Spleen (tissue), 13 donors: ENCODE measurements at places on chromosomes 2 and 18.

- no peak for DNase-seq
Observed at GRCh38 chr2:112239862-112240261, 15.0 kb downstream of the ZC3H8 start.

DNA sequence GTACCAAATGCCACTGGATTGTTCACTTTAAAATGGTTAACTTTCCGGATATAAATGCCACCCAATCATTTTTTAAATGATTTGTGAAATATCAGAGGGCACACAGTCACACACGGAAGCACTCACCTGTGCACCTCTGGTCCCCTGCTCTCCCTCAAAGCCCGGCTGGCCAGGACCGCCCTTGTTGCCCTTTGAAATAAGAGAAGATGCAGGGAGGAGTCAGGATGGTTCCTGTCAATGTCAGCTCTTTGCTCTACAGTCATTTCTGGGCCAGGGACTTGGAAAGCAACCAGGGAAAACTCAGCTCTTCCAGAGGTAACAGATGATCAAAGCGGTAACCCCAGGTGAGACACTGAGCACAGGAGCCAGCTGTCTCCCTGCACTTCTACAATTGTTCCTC lies 60.7 kb downstream of the COL6A3 start:
- DNase-seq: no peak

DNA sequence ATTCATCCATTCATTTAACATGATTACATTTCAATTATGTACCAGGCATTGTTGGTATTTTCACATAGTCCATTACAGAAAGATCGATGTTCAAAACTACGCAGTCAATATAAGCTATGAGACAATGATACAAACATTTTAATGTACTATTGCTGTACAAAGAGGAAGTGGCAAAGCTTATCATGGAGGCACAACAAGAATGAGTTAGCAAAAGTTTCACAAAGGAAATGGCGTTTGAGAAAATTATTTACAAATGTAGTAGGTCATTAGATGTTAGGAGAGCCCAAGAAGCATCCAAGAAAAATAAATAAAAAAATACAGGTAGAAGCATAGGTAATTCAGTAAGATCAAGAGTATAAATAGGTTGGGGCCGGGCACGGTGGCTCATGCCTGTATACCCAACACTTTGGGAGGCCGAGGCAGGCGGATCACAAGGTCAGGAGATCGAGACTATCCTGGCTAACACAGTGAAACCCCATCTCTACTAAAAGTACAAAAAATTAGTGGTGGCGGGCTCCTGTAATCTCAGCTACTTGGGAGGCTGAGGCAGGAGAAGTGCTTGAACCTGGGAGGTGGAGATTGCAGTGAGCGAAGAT lies 1730.8 kb upstream of the CELF4 start:
- no peak for DNase-seq

GRCh38 chr18:79609841-79610281 lies 69.7 kb upstream of the CTDP1 start:
- DNase-seq: peak; percentile 70

DNA sequence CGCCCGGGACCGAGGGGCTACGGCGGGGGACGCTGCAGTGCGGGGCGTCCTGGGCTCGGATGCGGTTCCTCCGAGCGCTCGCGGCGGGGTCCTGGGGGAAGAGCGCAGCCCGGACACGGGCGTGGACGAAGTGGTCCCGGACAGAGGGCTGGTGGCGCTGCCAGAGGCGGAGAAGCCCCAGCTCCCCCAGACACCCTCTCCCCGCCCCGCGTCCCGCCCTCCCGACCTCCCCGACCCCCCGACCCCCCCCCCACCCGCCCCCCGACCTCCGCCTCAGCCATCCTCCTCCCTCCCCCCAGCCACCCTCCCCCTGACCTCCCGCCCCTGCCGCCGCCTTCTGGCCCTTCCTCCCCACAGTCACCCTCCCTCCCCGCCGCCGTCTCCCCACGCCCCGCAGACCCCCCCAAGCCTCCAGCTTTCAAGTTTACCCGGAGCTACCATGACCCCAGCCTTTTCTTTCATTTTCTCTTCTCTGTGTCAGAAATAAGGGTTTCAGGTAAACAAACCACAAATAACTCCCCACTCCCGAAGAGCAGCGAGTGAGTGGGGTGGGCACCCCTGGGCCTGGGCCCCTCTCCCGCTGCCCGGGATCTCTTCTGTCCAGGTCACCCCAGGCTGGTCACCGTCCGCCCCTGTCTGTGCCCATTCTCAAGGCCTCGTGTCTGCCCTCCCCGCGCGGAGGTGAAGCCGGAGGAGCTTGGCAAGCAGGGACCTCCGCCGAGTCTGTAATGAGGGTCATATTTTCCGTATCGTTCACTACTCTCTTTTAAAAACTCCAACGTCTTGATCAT lies 5.1 kb downstream of the NFATC1 start:
- peak; percentile 88 for DNase-seq

- no peak for DNase-seq
Observed at GRCh38 chr2:205970348-205970747, 115.6 kb downstream of the INO80D start.

DNA sequence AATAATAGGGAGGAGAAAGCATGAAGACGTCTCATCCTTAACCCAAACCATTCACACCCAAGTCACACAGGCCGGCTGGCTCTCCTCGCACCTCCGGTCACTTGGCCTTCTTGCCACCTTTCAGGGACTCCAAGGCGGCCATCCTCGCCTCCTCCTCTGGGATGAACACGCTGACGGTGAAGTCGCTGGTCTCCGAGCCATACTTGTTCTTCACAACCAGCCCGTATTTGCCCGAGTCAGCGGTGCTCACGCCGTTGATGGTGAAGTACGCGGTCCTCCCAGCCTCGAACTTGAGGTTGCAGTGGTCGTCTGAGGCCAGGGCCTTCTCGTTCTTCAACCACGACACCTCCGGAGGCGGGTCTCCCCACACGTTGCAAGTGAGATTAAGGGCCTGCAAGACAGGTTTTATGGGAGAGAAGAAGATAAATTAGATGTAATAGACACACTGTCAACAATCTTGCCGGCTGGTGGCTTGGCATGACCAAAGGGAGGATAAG lies 54.3 kb upstream of the LPIN2 start:
- no peak for DNase-seq

GRCh38 chr18:11899063-11899462 lies 9.1 kb downstream of the MPPE1 start:
- no peak for DNase-seq

- DNase-seq: no peak
Observed at GRCh38 chr2:153106802-153107477, 371.6 kb downstream of the RPRM start.

DNA sequence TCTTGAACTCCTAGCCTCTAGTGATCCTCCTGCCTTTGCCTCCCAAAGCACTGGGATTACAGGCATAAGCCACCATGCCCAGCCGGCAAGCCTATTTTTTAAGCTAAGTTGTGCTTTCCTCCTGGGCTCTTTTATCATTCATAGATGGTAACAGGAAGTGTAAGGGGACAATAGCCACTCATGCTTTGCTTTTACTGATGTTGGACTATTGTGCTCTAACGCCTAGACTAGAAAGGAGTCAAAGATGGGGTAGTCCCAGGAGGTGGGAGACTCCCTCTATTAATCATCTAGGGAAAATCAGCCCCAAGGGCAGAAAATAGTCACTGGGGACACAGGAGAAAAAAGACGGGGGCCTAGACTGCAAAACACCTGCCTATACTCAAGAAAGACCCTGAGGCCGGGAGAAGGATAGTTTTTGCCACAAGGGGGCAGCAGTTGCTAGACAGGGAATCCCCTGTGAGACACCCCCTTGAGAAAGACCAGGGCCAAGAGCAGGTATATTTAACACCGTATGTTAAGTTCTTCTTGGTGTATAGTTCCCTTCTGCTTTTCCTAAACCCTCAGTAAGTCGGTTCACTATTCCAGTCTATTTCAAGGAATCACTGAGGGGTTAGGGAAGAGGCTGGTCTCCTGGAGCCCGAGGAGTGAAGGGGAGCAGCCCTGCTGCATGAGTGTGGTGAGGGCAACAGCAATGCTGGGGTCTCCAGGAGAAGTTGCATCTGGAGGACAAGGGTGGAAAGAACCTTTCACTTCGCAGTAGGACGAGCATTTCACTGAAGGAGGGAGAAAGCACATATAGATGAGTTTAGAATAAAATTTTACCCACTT lies 2.1 kb upstream of the CXCR1 start:
- no peak for DNase-seq

- DNase-seq: no peak
Observed at GRCh38 chr2:3142961-3143571, 234.6 kb downstream of the EIPR1 start.

- DNase-seq: peak; percentile 15
Observed at GRCh38 chr2:24910245-24910644, 9.8 kb downstream of the ADCY3 start.

DNA sequence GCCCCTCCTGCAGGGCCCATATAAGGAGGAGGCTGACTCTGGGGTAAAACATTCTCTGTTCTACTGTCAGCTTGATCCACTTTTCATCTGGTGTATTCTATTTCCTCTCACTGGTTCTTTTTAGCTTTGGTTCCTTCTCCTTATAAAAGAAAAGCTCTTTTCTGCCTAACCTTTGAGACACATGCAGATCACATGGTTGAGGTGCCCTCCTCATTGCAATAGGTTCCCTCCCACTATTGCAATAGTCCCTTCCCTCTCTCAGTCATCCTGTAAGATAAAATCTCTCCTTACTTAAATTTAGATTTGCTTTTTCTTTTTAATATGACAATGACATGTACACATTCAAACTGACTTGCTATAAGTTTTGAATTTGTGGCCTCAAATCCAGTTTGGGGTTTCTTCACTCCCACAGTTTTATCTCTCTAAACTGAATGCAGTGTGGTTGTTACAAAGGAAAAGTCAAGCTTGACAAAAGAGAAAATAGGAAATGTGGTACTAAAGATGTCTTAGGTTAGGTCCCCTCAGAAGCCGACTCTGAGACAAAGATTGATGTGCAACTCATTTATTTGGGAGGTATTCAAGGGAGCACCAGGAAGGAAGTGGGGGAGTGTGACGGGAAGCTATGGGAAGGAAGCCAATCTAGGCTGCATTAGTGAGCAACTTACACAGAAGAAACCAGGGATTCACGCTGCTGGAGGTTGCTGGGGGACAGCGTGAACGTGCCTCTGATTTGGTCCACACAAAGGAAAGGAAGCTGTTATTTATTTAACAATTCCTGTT lies 127.6 kb upstream of the LINC00305 start:
- DNase-seq: no peak

- no peak for DNase-seq
Observed at GRCh38 chr2:23058435-23058834, 326.5 kb upstream of the KLHL29 start.

- DNase-seq: no peak
Observed at GRCh38 chr2:150389447-150389846, 98.0 kb downstream of the RND3 start.

- no peak for DNase-seq
Observed at GRCh38 chr2:25504266-25504665, 162.5 kb upstream of the DNMT3A start.

- DNase-seq: no peak
Observed at GRCh38 chr18:46672062-46672970, 15.3 kb upstream of the LOXHD1 start.

GRCh38 chr18:57077005-57077765 lies 69.7 kb upstream of the BOD1L2 start:
- no peak for DNase-seq

- no peak for DNase-seq
Observed at GRCh38 chr2:128695646-128696220, 377.1 kb upstream of the HS6ST1 start.

DNA sequence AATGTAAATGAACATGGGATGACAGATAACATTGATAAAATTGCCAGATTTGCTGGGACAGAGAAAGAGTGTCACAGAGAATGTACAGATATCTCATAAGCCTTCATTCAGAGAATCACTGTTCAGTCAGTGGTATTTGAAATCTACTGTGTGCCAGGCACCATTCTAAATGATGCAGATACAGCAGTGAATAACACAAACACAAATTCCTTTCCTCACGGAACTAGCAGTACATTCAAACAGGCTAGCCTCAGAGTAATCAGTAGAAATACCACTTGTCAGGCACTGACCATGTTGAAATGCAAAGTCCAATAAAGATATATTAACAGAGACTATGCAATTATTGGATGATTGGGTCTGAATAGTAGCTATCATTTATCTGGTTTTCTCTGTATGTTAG lies 211.0 kb downstream of the RDH14 start:
- no peak for DNase-seq

DNA sequence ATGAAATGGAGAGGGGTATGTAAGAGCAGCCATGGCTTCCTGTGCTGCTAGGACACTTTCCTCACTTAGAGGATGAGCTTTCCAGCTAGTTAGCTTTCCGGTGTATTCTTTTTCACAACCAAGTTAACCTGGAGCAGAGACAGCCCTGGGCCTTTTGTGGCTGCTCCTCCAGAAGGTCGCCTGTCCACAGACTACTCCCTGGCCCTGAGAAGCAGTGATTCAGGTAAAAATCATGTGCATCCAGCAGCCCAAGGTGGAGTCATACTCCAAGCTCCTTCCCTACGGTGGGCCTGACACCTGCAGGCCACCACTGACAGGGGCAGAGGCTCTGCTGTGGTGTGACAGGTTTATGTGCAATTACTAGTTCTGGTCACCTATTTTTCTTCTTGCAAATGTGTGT lies 187.2 kb downstream of the ANKRD30B start:
- no peak for DNase-seq

GRCh38 chr18:78595924-78596573 lies 383.6 kb upstream of the SALL3 start:
- DNase-seq: no peak

DNA sequence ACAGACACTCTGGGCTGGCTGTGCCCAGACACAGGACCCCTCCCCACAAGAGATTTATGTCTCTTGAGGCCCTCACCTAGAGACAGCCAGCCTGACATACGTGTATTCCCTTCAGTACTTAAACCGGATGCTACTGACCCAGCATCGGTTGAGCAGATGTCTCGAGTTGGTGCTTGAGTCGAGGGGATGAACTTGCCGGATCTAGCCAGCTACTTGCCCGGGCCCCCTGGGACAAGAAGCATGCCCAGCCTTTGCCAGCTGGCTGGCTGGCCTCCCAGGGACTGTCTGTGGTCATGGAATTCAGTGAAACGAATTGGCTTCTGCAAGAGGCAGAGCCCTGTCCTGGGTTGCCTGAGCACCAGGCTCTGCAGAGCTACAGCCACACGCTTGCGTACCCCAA lies 36.0 kb downstream of the DNMT3A start:
- no peak for DNase-seq

DNA sequence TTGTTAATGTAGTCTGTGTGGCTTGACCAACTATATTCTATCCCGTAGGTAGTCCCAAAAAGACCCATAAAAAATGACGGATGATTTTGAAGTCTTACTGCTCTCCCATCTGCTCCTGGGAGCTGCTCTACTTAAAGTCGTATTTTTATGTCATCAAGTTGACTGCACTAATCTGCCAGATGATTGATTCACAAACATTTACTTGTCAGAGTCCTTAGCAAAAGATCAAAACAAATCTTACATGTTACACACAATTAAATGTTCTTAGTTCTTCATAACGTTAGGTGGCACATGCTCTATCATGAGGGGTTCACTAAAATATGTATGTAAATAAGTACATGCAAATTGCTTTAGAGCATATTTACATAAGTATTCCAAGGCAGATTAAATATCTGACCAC lies 498.3 kb upstream of the LRRTM4 start:
- no peak for DNase-seq

GRCh38 chr2:29218071-29218470 lies 102.9 kb downstream of the CLIP4 start:
- DNase-seq: peak; percentile 58

- no peak for DNase-seq
Observed at GRCh38 chr2:122804494-122804893, 1049.0 kb downstream of the TSN start.

- no peak for DNase-seq
Observed at GRCh38 chr2:232282508-232283055, 96.0 kb upstream of the ALPP start.
